ENCODE measurements at places on chromosomes 2 and 18. TPM values are rescaled to one million over a fixed set of nuclear protein-coding genes. Genes with fewer than 3 reads are reported as not detected.
A peak's percentile ranks its signal among the peaks of the same experiment; 100 is the strongest.

CAVIN2 gene
- total RNA-seq, result 8.4 TPM

CYRIA gene
- total RNA-seq, result 0.43 TPM

SIGLEC15 gene
- 0.43 TPM for total RNA-seq

HTR2B gene
- total RNA-seq, result 159 TPM

ST8SIA3 gene
- not detected for total RNA-seq

AUP1 gene
- 60.2 TPM for total RNA-seq

EVX2 gene
- not detected for total RNA-seq

VSNL1 gene
- 0.32 TPM for total RNA-seq

GRCh38 chr2:32064021-32064601, 755 bp downstream of the SPAST start:
- peak; percentile 6 for DNase-seq

DNA sequence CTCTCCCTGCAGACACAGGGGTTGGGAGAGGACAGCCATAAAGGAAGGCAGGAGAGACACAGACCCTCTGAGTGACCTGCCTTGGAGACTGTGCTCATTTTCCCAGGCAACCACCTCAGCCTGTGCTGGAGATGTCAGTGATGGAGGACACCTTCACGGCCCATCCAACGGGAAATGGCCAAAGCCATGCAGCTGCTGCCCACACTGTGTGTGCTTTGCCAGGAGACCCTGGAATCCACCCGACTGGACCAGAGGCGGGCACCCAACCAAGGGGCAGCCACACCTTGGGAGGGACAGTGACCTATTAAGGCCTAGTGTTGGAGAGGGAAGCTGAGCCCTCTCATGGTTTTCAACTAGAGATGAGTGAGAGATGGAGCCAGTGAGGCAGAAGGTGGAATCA, 192.5 kb downstream of the SMAD2 start:
- no peak for DNase-seq

DNA sequence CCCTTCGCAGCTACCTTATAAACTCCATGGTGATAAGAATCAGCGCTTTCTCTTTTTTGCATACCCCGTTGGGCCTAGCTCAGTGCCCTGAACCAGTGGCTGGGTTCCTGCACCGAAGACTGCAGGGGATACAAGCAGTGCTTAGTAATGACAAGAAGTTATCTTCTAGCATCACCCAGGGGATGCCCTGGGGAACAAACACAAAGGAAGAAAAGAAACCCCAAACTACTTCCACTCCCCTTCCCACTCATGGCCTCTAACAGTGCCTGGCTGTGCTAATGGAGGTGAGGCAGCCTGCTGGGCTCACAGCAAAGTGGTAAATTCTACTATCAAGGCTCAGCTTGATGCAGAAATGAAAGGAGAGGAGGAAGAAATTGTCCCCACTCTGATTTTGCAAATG, 314.7 kb downstream of the TXNL1 start:
- no peak for DNase-seq

GRCh38 chr2:96236882-96237281, 28.3 kb upstream of the STARD7 start:
- DNase-seq, result no peak

GRCh38 chr18:7830468-7830867, 263.4 kb downstream of the PTPRM start:
- DNase-seq, result peak; percentile 19

- DNase-seq, result no peak
These were observed 30.3 kb downstream of the KIF1A start for GRCh38 chr2:240789501-240790369.

DNA sequence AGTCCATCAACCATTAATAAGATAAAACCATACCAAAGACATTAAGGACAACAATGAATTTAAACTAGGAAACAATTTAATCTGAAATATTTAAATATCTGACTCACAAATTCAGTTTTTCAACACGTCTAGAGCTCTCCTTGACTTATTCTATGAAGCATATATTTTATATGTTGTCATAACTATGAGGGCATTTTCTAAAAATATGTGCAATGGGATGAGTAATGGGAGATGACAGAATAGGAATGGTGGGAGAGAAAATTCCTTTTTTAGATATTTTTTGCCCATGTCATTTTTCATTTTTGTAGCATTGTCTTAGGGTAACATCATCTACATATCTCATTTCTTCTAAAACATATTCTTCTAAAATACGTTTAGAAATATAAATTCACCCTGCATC, 79.2 kb upstream of the CDH2 start:
- DNase-seq, result no peak

GRCh38 chr2:236894791-236895190, 190.9 kb upstream of the COPS8 start:
- no peak for DNase-seq

DNA sequence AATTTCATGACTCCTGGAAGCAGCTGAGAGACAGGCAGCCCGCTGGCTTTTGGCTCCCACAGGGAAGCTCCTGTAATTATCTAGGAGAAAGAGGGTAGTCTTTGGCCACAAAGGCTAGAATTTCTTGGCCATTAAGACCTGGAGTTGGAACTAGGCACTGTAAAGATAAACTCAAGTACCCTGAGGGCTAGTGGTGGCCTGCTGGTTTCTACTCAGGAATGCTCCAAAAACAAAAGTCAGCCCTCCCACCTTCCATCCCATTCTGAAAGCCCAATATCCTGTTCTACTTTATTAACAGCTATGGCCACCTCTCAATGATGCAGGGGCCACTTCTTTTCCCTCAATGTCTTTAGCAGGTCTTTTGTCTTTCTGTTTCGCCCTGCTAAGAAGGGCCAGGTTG, 34.0 kb upstream of the CYP26B1 start:
- no peak for DNase-seq

GRCh38 chr2:143545949-143546255, 416.7 kb downstream of the ARHGAP15 start:
- no peak for DNase-seq

GRCh38 chr18:79385326-79385707, 10.4 kb upstream of the NFATC1 start:
- DNase-seq, result no peak

DNA sequence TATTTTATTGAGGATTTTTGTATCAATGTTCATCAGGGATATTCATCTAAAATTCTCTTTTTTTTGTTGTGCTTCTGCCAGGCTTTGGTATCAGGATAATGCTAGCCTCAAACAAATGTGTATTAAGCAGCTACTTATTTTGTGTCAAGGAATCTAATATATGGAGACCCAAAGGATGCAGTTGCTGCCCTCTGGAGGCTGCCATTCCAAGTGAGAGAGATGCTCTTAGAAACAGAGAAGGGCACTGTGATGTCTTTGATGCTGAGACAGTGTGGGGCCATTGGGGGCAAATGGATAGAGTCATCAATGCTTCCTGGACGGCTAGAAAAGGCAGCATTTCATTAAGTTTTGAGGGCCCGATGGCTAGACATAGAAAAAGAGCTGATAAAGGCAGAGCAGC, 292.6 kb downstream of the SETBP1 start:
- DNase-seq, result peak; percentile 12

- DNase-seq, result no peak
These were observed 14.0 kb downstream of the CXCR1 start for GRCh38 chr2:218152777-218153176.

DNA sequence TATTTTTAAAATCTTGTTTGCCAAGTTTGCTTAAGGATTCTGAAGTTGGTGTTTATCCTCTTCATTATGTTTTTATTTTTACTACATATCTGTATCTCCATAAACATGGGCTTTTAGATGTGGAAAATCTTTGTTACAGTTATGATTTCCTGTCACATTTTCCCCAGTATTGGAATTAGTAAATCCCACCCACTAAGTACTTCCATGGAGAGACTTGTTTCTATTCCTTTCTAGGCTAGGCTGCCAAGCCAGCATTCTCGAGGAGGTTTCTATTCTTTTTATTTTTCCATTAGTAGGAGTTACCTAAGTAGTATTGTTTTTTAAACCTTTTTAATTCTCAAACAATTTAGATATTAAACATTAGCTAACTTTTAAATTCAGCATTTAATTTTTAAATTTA, 22.1 kb downstream of the PKP4 start:
- no peak for DNase-seq

- no peak for DNase-seq
These were observed 273.8 kb downstream of the ZNF521 start for GRCh38 chr18:25077944-25078723.

DNA sequence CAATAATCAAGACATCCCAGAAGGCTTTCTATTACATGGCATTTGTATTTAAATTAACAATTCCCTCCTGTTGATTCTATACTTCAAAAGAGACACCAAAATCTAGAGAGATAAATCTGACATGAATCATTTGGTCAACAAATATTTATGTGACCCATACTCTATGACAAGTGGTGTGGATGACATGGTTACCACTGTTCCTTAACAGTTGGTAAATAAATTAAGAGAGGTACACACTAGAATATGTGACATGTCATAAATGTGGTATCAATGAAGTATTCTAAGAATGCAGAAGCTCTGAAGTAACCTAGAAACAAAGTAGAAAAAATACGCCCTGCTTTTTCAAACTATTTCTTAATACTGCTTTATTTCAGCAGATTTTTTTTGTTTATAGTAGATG, 255.4 kb downstream of the EXOC6B start:
- peak; percentile 13 for DNase-seq

DNA sequence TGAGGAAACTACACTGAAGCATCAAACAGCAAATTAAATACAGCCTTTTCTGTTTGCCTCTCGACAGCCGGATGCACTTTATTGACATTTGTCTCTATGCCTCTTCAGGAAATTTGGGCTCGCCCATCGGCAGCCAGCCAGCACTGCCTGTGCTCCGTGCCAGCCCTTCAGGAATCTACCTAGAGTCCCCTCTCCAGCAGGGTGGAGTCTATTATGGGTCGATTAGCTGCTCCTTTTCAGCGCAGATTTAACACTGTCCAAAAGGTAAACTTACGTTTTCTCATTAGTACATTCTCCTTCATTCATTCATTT, 91.5 kb downstream of the MYCN start:
- DNase-seq, result no peak

DNA sequence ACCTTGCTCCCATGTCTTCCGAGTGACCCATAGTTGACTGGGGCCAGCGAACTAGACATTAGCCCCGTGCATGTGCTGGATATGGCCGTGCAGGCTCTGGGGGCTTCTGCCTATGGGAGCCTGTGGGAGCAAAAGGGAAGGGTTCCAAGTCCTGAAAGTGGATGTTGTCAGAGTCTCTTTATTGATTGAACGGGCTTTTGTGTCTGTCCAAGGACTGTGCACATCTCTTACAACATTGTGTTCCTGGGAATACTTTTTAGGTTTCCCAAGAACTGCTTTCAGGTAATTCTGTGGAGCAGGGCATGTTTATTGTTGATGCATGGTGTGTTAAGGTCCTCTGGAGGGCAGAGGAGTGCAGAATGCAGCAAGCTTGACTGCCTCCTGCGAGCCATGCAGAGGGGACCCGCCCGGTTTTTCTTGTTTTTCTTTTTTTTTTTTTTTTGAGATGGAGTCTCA, 5.0 kb downstream of the RNF144A start:
- DNase-seq, result no peak

GRCh38 chr2:110910423-110910822, 178.1 kb downstream of the ACOXL start:
- no peak for DNase-seq

- DNase-seq, result no peak
These were observed 837.7 kb downstream of the GALR1 start for GRCh38 chr18:78087338-78087737.

DNA sequence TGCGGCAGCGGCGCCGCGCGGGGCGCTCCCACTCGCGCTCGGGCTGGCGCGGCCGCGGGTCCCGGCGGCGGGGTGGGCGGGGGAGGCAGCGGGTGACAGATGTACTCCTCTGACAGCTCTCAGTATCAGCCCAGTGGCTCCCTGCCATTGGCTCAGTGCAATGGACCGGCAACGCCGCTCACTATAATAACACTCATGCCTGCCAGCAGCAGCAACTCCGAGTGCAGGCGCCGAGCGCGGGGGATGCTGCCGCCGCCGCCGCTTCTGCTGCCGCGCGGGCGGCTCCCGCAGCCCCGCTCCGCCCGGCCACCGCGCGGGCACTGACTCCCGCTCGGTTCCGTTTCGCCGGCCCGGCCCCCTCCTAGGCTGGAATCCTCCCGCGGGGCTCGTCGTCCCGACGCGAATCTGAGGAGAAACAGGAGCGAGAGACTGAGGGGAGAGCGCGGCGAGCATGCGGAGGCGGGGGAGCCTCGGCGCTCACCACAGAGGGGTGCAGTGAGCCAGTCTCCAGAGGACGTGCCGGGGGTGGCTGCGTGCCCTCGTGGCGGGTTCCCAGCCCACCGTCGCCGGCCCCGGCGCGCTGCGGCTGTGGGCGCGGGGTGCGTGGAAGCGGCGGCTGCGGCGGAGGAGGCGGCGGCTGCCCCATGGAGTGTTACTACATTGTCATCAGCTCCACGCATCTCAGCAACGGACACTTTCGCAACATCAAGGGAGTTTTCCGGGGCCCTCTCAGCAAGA, at the start of gene ZNF804A:
Gene ZNF804A, plus strand, starts transcription at position 214 of the 738 bp plus-strand sequence. Its CDS starts 431 bp downstream, at position 645.
- peak; percentile 42 for DNase-seq

DNA sequence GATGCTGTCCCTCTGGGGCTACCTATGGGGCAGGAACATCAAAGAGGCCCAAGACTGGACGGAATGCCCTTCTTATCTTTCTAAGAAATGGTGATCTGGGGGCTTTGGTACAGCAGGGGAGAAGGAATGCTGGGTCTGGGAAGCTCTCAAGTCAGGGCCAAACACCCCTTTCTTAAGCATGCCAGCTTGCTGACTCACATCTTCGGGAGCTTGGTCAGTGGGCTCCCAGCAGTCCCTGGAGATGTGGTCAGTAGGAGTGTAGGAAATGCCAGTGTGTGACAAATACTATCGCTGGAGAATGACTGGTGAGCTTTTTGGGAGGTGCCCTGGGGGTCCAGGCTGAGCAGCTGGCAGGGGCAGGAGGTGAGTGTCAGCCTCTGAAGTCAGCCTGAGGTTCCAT, 105.0 kb upstream of the CDC42EP3 start:
- peak; percentile 78 for DNase-seq

DNA sequence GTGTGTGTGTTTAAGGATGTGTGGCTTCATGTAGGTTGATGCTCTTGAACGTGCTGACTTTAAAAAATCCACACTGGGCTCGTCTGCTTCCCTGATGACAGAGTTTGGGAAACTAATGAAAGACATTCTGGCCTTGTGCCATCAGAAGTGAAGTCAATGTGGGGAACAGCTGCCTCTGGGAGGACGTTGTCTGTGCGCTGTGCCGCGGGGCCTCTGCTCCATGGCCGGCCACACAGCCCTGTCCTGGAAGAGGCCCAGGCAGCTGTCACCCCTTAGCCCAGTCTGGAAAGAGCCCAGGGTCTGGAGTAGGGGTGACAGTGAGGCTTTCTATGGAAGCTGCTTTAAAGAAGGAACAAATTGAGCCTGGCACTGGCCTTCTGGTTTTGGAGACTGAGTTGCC, 155.8 kb downstream of the SH3RF3 start:
- peak; percentile 77 for DNase-seq

GRCh38 chr2:47134386-47135090, 20.6 kb downstream of the STPG4 start:
- DNase-seq, result no peak

GRCh38 chr2:155266583-155266982, 568.1 kb downstream of the KCNJ3 start:
- no peak for DNase-seq

DNA sequence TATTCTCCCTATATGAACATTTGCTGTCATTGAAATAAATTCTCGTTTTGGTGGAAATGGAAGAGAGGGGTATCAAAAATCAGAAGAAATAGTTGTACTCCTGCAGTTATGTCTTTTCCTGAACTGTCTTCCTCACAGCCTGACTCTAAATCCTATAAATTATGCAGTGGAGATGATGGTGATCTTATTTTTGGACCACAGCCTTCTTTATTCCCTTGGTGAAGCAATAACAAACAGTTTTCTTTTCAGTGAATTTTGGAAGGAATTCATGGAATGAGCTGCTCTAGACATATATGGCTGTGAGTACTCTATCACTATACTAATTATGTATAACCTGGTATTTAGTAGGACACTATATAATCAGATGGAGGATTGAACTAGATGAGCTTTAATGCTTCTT, 1.7 kb upstream of the SLC25A12 start:
- no peak for DNase-seq
